CD4-positive, alpha-beta T cell treated with Interleukin-17A for 1 hour (primary cell): ENCODE measurements at places on chromosomes 7 and 10.
A peak's percentile ranks its signal among the peaks of the same experiment; 100 is the strongest.

DNA sequence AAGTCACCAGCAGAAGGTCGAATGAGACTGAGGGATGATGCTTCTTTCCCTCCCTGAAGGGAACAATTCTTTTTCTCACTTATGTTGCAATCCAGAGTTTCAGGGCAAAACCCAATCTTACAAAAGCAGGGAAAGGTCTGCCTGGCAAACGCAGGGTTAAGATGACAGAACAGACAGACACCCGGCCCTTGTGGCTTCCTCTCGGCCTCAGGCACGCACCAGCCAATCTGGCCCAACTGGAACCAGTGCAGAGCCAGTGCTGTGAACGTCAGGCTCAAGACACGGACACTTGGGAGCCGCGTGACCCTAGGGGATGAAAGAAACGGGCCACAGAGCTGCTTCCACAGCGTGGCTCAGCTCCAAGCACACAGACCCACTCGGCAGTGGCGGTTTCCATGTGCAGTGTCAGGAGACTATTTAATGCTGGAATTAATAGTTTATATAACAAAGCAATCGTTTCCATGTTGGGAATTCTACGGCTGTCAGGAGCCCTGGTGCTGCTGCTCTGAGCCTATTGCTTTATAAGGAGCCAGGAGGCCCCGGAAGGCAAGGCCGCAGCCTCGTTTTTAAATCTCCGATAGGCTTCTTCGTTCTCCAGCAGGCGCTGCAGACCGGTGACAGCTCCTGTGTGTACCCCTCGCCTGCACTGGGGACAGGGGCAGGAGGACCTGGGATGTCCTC, 198.4 kb downstream of the DIP2C start:
- DNase-seq: no peak

GRCh38 chr10:121753726-121754476, 155.7 kb upstream of the FGFR2 start:
- no peak for DNase-seq

DNA sequence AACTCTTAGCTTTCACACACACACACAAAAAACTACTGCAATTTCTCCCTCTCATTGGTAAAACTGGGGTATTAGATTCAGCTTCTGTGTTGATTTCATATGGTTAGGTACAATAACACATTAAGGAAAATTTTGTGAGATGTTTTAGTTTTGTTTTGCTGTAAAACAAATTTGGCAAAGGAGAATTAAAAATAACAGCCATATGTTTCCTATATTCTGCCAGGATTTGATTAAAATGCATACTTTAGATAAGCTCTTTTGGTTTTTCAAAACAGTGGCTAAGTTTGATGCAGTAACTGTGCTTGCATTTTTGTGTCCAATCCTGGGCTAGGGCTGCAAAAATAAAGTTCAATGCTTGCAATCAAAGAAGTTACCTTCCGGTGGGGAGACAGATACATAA, 126.3 kb downstream of the CALCR start:
- no peak for DNase-seq

GRCh38 chr7:74320645-74321221, 31.5 kb downstream of the CLIP2 start:
- no peak for DNase-seq

DNA sequence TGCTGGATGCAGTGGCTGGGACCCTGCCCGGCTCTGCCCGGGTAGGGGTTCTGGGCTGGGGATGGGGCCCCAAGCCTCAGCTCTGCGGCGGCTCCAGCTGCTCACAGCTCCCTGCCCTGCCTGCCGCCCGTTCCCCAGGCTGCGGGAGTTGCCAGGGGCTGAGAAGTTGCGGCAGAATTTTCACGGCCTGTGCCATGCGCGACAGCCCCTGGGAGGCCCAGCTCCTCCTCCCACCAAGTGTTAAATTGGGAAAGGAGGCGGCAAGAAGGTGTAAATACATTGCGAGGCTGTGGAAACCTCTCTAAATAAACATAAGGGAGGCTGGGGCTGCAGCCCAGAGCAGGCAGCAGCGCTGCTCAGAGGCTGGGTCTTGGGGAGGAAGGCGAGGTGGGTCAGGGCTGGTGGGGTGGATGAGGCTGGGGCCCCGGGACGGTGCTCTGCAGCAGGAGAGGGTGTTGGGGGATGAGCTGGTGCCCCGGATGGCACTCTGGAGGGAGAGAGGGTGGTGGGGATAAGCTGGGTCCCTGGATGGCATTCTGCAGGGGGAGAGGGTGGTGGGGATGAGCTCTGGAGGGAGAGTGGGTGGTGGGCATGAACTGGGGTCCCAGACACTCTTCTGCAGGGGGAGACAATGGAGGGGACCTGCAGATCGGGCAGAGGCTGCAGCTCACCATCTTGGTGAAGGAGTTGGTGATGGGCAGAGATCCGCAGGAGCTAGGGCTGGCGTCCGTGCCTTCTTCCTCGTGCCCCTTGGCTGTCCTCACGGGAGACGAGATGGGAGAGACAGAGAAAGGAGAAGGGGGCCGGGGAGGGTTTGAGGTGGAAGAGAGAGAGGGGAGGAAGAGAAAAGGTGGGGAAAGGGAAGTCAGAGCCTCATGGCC, 85.5 kb upstream of the GNA12 start:
- DNase-seq: no peak

- DNase-seq: peak; percentile 68
These were observed 59.2 kb upstream of the OIT3 start for GRCh38 chr10:72834183-72834825.

DNA sequence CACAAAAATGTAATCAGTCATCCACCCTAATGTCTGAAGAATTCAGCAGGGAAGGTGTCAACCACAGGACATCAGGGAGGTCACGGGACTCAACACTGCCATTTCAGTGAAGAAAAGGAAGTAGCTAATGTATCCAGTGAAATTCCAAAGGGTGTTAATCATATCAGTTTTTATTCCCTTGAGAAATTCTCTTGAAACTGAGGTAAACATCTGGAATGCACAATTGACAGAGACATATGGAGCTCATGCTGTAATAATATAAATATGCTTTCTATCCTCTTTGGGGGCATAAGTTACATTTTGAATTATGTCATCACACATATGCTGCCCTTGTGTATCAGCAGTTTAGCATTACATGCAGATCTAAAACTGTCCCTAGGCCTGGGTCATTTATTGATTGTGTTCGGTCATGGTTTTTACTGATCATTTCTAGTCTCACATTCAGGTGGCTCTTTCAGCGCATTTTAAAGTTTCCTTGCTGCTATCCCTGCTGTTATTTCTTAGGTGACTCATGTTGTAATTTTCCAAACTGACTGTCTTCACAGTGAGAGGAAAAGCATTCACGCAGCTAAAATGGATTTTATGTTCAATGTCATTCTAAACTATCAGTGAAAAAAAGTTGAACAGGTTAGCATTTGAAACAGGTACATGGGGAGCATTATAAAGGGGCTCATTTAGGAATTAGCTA, 273.9 kb downstream of the TSPAN12 start:
- DNase-seq: no peak

DNA sequence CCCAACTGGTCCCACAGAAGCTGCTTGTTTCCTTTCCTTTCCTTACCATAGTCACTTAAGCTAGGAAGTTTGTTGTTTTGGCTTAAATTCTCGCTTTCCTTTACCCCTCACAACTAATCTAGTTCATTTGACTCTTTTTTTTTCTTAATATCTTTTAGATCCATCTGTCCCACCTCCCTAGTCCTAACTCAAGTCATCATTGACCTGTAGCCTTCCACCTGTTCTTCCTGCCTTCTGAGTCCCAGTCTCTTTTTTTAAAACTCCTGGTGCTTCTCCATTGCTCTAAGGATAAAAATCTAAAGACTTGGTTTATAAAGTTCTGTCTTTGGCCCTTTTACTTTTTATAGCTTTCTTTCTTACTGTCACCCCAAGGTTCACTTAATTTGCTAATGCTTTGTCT, 47.6 kb downstream of the RALA start:
- no peak for DNase-seq

DNA sequence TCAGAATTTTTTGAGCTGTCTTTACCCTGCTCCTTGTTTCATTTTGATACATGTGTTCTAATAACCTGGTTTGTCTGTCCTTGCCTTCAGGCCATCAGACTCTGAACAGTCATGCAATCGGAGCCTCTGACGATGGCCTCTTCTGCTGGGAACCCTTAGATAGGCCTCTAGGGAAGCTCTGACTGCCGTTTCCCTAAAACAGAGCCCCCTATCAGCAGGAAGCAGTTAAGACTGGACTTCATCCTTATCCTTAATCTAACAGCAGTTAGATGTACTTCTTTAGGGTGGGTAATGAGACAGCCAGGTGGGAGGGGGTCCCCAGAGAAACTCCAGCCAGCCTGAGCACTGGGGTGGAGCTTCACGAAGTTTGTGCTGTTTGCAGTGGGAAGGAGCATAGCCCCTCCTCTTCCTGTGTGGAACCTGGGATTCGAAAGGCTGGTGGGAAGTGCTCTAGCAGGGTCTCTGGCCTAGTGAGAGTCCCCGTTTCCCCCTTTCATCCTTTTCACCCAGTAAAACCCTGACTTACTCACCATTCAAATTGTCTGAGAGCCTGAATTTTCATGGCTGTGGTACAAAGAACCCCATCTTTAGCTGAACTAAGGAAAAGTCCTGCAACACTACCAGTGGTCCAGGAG, 28.4 kb upstream of the SORCS3 start:
- DNase-seq: no peak

DNA sequence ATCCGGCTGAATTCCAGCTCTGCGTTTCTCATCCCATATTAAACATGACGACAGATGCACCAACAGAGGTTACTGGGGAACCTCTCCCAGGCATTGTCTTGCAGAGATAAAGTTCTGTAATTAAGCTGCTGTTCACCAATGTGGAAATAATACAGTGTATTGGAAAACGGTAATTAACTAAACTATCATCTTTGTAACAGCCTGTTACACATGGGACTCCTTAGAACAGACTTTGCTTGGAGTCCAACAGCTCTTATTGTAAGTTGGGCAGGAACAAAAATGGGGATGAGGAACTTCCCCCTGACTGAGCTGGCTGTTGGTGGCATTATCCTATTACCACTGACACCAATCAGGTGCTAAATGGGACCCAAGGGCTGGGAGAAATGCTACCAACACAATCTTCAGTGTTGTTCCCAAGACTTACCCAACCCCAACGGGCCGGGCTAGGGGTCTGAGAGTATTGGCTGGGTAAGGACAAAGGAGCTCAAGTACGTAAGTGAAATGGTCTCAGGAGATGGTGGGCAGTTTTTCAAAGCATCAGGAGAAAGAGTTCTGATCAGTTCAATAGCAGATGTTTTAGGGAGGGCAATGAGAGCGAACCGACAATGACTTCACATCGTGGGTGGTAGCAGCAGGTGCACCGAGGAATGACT, 759.4 kb downstream of the GRID1 start:
- DNase-seq: no peak

- peak; percentile 18 for DNase-seq
These were observed 3.7 kb upstream of the ZNF800 start for GRCh38 chr7:127396184-127396583.

DNA sequence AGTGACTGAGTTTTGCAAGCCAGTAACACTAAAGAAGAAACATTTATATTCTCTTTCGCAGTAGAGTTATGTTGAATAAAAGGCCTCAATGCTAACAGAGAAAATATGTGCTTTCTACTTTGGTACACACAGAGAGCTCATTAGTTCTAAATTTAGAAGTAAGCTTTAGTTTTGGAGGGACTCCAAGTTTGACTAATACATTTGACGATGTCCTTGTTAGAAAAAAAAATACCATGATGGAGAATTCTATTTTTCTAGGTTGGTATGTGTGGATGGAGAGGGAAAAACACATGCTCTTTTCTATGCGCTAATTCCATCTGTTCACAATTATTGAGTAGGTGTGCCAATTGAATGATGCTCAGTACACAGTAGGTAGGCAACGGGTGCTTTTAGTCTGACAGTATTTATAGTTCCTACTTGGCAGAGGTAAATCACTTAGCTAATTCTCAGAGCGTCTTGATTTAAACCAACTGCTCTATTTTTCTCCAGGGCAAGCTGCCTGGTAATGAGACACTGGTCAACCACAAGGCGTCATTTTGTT, 327.2 kb upstream of the AKR1E2 start:
- DNase-seq: no peak

DNA sequence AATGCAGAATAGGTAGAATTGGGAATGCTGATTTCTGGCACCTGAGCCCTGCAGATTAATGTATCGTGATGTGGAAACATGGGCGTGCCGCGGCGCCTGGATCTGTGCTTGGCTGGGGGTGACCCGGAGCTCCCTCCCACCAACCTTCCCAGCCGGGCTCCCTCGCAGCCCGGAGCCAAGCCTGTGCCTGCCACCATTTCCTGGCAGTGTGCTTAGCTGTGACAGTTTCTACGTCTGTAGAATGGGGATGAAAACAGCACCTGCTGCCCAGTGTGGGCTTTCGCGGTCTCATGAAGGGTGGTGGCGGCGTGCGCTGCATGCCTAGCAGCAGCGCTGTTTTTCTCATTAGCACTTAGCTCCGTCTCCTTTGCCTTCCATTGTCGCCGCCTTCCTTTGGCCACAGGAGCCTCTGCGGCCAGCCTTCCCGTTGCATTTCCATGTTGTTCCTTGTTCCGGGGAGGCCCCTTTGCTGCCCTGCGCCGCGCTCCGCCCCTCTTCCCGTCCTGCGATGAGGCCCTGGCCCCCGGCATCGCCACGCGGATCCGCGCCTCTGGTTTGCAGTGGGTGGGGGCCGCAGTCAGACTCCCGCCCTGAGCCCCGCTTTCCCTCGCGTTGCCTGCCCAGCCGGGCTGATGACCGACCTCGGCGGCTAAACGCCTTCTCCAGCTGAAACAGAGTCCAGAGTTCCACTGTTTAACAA, 84.2 kb downstream of the CUL1 start:
- DNase-seq: no peak

GRCh38 chr7:130289478-130289877, 3.5 kb upstream of the CPA4 start:
- DNase-seq: no peak

GRCh38 chr7:43554423-43554822, 28.5 kb upstream of the STK17A start:
- DNase-seq: peak; percentile 9

GRCh38 chr10:79378647-79379511, 31.6 kb downstream of the PPIF start:
- DNase-seq: no peak

GRCh38 chr7:27068259-27068658, 27.5 kb downstream of the HOXA1 start:
- no peak for DNase-seq

DNA sequence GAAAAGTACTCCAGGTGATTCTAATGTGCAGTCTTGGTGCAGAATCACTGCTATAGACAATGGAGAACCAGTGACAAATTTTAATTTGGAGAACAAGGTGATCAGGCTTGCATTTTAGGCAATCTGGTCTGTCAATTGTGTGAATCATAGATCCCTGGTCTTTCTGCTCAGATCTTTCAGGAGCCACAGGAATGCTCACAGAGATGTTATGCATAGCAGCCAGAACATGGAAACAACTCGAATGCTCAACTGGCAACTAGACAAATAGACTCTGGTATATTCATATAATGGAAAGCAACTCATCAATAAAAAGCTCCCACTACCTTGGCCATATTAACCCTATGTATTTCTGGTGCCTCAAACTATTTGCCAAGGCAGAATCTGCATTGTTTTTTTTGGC, 209.1 kb downstream of the PHF14 start:
- DNase-seq: no peak
